ENCODE measurements at places on chromosomes 2 and 18.

- no peak for DNase-seq
Measured at GRCh38 chr18:22488554-22488953, 70.8 kb upstream of the CTAGE1 start.

GRCh38 chr2:165467921-165468320 lies 1.6 kb upstream of the CSRNP3 start:
- no peak for DNase-seq

- no peak for DNase-seq
Measured at GRCh38 chr18:11981192-11981542, at the start of gene IMPA2. TSS of gene IMPA2 (plus strand) at chr18:11981507. CDS start at chr18:11981670, 163 bp downstream.

GRCh38 chr2:148167855-148168254 lies 147.0 kb downstream of the MBD5 start:
- DNase-seq, result no peak

DNA sequence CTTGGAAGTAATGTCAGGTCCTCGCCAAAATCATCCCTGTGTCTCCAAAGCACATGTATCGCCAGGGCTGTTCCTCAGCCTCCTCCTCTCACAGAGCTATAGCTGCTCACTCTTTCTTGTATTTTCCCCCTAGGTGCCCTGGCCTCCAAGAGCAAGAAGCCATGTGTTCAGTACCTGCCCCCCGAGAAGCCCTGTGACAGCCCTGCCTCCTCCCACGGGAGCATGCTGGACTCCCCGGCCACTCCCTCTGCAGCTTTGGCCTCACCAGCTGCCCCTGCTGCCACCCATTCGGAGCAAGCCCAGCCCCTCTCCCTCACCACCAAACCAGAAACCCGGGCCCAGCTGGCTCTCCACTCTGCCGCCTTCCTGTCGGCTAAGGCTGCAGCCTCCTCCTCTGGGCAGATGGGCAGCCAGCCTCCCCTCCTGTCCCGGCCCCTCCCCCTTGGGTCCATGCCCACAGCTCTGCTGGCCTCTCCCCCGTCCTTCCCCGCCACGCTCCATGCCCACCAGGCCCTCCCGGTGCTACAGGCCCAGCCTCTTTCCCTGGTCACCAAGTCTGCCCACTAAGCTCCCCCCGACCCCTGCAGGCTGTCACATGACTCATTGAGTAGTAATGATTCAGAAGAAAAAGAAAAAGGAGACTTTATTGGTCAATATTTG lies 18.8 kb downstream of the TGOLN2 start:
- DNase-seq, result peak; percentile 25

GRCh38 chr2:68377137-68377780 lies 12.2 kb downstream of the PLEK start:
- no peak for DNase-seq

- no peak for DNase-seq
Measured at GRCh38 chr2:27025861-27026851, 6.6 kb upstream of the TMEM214 start.

DNA sequence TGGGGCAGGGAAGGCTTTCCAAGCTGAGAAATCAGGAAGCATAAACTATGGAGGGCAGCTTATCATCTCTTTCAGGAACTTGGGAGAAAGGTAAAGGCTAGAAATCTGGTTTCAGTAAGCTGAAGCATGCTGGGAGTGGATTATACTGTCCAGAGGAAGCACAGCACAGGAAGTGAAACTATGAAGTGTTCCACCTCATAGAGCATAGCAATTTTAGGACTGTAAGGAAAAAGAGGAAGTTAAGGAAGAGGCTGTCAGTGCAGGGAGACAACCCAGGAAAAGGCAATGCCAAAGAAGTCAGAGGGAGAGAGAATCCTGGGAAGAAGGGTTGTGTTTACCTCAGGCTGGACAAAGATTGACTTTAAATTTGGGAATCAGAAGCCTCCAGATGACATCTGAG lies 51.9 kb downstream of the EFEMP1 start:
- no peak for DNase-seq

DNA sequence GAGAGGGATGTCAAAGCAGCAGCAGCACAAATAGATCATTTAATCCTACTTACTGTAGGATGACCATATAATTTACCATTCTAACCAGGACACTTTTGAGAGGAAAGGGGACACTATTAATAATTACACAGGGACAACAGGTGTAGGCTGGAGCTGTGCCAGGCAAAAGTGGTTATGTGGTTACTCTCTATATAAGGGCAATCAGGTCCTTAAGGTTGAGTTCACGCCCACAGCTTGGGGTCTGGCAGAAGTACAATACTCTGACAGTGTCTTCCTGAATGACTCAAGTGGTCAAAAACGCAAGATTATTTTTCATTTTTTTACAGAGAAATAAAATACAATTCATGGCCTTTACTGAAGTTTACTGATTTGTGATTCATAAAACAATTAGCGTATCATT lies 2.8 kb downstream of the PREPL start:
- peak; percentile 62 for DNase-seq

- no peak for DNase-seq
Measured at GRCh38 chr18:9751371-9752031, 43.4 kb downstream of the RAB31 start.

DNA sequence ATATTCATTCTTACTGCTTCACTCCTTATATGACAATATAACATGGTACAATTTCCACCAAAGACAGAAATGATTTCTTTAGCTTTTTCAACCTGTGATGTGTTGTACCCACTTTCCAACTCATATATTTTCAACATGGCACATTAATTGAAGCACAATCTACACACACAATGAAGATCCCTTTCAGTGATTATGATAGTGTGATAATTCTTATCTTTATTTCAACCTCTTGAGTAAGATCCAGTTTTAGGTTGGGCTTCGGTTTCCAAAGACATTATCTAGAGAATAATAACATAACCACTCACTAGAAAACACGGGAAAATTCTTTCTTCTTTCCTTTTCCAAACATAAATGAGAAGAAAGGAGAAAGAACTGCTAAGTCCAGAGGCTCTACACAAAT lies 3.4 kb upstream of the DSG3 start:
- DNase-seq, result no peak

DNA sequence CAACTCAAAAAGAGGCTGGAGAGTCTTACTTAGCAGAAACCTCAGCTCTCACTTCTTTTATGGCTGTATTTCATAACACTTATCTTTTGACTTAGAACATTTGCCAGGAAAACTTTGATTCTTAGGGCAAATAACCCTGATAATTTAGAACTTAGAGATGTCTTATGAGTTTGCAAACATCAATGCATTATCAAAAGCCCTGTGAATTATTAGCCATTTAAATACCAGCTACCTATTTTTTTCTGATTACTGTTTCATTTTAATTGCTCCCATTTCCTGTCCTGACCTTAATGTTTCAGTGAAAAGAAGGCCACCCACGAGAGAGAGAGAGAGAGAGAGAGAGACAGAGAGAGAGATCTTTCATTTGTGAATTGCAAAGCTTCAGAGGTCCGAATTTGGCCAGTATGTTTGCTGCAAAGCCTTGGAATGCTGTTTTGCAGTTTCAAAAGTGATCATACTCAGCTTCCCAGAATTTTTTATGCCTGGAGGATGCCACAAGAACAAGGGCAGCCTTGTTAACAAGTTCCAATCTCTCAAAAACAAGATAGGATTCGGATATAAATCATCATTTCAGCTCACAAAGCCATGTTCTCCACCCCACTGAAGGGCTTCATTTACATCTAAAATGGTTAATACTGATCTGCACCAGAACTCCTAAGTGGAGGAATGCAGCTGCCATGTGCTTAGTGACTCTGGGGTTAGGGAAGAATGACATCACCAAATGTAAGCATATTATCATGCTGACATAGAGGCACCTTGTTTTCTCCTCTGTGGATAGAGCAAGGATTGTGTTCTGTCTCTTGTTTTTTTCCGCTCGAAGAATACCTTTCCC lies 478.2 kb downstream of the ARHGAP15 start:
- DNase-seq, result no peak

DNA sequence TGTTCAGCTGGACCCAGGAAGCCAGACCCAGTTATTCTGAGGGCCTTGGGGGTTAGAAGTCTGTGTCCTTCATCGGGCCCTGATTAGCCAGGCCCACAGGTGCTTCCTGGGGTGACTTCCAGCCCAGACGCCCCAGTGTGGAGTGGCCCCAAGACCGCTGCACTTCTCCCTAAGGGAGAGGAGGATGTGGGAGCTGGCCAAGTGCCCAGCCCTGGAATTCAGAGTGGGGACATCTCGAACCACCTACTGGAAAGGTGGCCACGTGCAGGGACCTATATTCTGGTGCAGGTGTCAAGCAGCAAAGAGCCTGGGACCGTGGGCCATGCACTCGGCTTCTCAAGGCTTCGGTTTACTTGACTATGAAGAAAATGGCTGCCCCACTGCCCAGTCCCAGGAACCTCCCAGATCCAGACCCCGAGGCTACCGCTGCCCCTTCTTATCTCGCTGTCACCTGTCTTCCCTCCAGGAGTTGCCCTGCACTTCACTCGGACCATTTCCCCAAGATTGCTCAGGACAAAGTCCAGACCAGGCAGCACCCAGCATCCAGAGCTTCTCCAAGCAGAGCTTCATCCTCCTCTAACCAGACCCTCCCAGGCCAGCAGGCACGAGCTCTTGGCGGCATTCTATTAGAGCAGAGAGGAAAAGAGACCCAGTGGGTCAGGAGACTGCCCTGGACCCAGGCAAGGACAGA lies 142.8 kb upstream of the ID2 start:
- no peak for DNase-seq

DNA sequence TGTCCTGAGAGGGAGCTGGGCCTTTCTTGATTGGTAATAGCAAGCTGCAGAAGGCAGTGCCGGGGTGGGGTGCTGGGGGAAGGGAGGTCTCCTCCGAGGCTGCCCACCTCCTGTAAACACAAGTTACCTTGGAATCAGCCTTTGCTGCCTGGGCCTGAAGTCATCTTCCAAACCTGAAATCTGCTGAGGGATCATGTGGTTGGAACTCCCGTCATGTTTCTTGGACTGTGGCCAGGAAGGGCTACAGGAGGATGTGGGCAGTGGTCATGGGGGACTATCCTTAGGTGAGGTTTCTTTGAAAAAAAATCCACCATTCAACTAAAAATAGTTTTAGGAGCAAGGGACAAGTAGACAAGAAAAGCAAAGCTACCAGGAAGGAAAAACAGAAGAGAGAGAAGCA lies 74.2 kb downstream of the CDK15 start:
- no peak for DNase-seq

- DNase-seq, result no peak
Measured at GRCh38 chr2:82853299-82853698, 1605.8 kb downstream of the SUCLG1 start.

DNA sequence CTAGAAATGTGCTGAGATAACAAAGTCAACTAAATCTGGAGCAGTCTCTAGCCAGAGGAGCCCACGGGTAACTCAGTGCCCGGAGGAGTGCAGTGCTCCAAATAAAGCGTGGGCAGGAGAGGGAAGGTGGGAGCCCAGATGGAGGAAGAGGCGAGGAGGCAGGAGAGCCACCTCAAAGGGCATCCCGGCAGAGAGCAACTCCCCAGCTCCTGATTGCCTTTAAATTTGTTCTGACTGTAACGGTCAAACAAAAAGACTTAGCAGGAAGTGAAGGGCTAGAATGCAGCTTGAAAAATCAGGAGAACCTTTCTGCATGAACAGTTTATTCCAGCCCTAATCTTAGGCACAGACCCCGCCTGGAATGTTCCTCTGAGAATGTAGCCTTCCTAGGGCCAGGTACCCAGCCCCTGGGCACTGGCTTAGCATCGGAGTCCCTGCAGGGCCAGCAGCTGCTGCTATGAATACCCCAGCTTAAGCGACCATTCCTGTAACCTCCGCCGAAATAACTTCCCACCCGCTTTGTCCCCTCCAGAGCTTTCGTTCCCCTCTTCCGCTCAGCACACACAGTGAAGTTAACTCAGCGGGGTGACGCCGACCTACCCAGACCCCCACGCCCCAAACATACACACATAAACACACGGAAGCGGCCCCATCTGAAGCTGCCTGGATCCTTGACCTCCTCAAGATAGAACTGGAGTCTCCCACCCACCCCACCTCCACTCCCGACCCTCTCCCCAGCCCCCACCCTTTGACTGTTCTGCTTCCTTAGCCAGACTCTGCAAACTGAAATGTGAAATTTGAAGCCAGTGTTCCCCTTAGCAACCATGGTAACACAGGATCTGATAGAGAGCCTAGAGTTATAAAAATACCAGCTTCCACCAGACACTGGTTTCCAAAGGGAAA lies 123.2 kb downstream of the SMAD7 start:
- no peak for DNase-seq

GRCh38 chr18:5238371-5238976 lies 41.4 kb upstream of the AKAIN1 start:
- DNase-seq, result peak; percentile 57

DNA sequence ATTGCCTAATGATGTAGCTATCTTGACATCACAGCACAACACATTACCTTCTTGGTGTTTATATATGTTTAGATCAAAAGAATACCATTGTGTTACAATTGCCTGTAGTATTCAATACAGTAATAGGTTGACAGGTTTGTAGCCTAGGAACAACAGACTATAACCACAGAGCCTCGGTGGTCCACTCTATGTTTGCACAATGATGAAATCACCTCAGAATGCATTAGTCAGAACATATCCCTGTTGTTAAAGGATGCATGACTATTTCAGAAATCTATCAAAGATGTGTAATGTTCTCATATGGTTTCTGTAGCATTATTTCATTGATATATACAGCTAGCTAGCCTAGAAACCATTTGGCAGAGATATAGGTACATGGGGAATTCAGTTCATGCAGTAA lies 8.9 kb downstream of the METTL5 start:
- no peak for DNase-seq

DNA sequence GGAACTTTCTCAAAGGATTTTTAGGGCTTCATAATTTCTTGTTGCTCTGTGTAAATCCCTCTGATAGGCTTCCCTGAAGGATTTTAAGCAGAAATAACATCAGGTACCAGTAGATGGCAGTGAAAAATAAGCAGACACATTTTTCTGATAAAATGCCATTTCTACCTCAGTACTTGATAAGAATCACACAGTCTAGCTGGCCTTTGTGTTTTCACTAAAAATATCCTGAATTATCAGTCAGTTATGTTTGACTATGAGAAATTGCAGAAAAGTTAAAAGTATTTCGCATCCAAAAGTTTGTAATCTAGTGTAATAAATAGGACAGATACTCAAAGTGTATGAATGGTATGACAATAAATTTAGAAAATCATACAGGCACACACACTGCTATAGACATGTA lies 68.7 kb downstream of the DNAJC10 start:
- DNase-seq, result no peak
